CD8-positive, alpha-beta memory T cell (primary cell): ENCODE measurements at places on chromosomes 7 and 10. TPM values are rescaled to one million over a fixed set of nuclear protein-coding genes. Genes with fewer than 3 reads are reported as not detected.

GRCh38 chr7:20287317-20287716 is 43.4 kb upstream of the ITGB8 start:
- no peak overlapping the region for H3K27ac ChIP-seq
- no peaks in the 10 kb centered on the region for H3K27me3 ChIP-seq
- DNase-seq = no peak
- no peaks in the 10 kb centered on the region for H3K36me3 ChIP-seq
- no peaks in the 10 kb centered on the region for H3K4me1 ChIP-seq
- no peak overlapping the region for H3K4me3 ChIP-seq

DNA sequence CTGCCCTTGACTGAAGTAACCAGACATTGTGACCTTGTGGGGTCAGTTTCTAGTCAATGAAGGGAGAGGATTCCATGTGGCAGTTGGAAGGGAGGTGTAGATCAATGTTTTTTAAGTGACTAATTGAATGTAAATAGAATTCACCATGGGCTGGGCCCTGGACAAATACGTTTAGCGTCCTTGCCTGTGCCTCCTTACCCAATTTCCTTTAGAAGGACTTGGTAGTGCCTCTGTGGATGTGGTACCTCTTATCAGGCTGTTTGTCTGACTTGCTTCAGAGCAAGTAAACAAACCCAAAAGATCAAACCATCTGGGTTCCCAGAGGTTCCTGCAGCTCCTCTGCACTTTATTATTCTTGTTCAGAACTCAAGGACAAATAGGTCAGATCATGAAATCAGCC is 4.3 kb upstream of the KAT6B start:
- no peaks in the 10 kb centered on the region for H3K27me3 ChIP-seq
- no peak overlapping the region for H3K4me3 ChIP-seq
- H3K36me3 ChIP-seq = no peaks in the 10 kb centered on the region
- H3K27ac ChIP-seq = no peak overlapping the region
- peaks cover 22% of the 10 kb centered on the region for H3K4me1 ChIP-seq
- no peak for DNase-seq

GRCh38 chr7:70638158-70639107 is 493.5 kb upstream of the GALNT17 start:
- no peaks in the 10 kb centered on the region for H3K27me3 ChIP-seq
- H3K36me3 ChIP-seq = no peaks in the 10 kb centered on the region
- no peak overlapping the region for H3K4me3 ChIP-seq
- DNase-seq = no peak

- no peaks in the 10 kb centered on the region for H3K27me3 ChIP-seq
- H3K36me3 ChIP-seq = no peaks in the 10 kb centered on the region
- H3K4me1 ChIP-seq = peaks cover 100% of the 10 kb centered on the region
- DNase-seq = no peak
- H3K27ac ChIP-seq = no peak overlapping the region
These were observed 5.8 kb upstream of the ATP6V0E2 start for GRCh38 chr7:149867762-149868622.

The KCNIP2 gene
- 0.96 TPM for total RNA-seq

DNA sequence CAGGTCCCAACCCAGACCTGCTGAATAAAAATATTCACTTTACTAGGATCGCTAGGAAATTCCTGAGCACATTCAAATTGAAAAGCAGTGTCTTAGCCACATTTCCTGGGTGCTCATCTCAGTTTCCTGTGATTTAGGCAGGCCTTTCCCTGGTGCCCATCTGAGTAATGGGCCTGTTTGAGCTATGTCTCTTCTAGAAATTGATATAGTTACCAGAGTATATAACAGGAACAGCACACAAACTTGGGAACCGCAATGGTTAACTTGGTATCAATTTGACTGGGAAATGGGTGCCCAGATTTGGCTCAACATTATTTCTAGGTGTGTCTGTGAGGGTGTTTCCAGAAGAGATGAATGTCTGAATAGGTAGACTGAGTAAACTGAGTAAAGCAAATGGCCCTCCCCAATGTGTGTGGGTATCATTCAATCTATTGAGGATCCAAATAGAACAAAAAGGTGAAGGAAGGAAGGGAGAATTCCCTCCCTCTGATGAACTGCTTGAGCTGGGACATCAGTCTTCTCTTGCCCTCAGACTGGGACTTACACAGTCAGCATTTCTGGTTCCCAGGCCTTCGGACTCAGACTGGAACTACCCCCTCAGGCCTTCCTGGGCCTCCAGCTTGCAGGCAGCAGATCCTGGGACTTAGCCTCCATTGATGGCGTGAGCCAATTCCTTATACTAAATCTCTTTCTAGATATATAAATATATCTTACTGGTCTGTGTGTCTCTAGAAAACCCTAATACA is 99.1 kb downstream of the CCDC71L start:
- DNase-seq = no peak
- H3K4me3 ChIP-seq = no peak overlapping the region
- H3K27me3 ChIP-seq = no peaks in the 10 kb centered on the region
- no peaks in the 10 kb centered on the region for H3K4me1 ChIP-seq
- H3K27ac ChIP-seq = no peak overlapping the region

The TMEM229A gene
- total RNA-seq = not detected

GRCh38 chr10:82680608-82681007 is 805.6 kb downstream of the NRG3 start:
- no peak overlapping the region for H3K27ac ChIP-seq
- H3K27me3 ChIP-seq = no peaks in the 10 kb centered on the region
- H3K4me1 ChIP-seq = no peaks in the 10 kb centered on the region
- H3K4me3 ChIP-seq = no peak overlapping the region

- no peak overlapping the region for H3K4me3 ChIP-seq
- DNase-seq = no peak
- no peak overlapping the region for H3K27ac ChIP-seq
- H3K27me3 ChIP-seq = no peaks in the 10 kb centered on the region
- H3K36me3 ChIP-seq = no peaks in the 10 kb centered on the region
These were observed 7.7 kb downstream of the VWA2 start for GRCh38 chr10:114246679-114247305.

DNA sequence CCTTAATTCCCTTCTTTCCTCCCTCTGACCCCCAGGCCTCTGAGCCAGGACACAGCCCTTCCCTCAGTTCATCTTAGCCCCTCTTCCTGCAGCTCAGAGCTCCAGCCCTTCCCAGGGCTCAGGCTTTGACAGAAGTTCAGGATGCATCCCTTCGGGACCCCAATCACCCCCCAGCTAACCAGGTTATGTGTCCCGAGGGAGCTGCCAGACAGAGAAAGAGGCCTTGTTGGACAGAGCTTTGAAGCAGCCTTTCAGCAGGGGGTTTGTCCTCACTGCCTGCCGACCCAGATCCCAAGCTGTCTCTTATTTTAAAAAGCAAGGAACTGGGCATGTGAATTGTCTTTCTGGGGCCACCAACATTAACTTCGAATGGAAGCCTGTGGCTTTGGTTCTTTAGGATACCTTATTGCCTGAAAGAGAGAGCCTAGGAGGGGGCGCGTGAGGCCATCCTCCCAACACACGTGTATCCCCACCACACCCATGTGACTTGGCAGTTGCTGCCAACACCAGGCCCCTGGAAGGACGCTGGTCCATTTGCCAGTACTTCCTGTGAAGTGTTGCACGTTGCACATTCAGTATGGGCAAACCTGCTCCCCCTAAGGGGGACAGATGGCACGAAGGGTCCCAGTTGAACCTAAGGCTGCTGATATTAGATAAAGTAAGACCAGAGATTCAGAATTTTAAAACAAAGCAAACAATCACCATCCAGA is 858 bp downstream of the CCDC136 start:
- peak overlapping the region; percentile 51 for H3K27ac ChIP-seq
- H3K27me3 ChIP-seq = no peaks in the 10 kb centered on the region
- no peak for DNase-seq
- H3K4me1 ChIP-seq = peaks cover 8% of the 10 kb centered on the region
- H3K36me3 ChIP-seq = no peaks in the 10 kb centered on the region

The PRSS37 gene
- total RNA-seq = not detected

DNA sequence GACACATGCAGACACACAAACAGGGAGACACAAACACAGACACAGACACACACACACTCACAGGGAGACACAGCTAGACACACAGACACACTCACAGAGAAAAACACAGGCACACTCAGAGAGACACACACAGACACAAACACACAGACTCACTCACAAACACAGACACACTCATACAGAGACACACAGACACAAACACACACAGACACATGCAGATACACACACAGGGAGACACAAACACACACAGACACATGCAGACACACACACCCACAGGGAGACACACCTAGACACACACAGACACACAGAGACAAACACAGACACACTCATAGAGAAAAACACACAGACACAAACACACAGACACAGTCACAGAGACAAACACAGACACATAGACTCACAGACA is 67.9 kb downstream of the ADARB2 start:
- no peaks in the 10 kb centered on the region for H3K4me1 ChIP-seq
- H3K4me3 ChIP-seq = no peak overlapping the region
- no peak overlapping the region for H3K27ac ChIP-seq
- no peak for DNase-seq

The SLC26A3 gene
- not detected for total RNA-seq

GRCh38 chr10:48806342-48806741 is 121.7 kb downstream of the WDFY4 start:
- H3K36me3 ChIP-seq = no peaks in the 10 kb centered on the region
- H3K4me1 ChIP-seq = peaks cover 33% of the 10 kb centered on the region
- no peak for DNase-seq
- no peak overlapping the region for H3K4me3 ChIP-seq

DNA sequence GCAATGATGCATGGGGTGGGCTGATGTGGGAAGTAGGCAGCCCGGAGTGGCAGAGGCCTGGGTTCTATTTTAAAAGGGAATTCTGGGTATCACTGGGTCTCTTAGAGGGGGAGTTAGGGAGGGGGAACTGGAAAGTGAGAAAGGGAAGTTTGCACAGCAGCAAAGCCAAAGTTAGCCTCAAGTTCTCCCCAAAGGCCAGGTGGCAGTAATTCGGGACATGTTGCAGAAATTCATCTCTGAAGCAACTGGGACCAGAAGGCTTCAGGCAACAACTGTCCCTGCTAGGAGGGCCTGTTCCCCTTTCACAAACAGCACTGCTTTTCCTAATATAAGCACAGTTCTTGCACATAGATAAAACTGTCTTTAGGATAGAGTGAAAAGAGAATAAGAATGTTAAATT is 67.4 kb downstream of the NOD1 start:
- H3K27ac ChIP-seq = no peak overlapping the region
- H3K4me3 ChIP-seq = no peak overlapping the region
- H3K4me1 ChIP-seq = no peaks in the 10 kb centered on the region
- H3K27me3 ChIP-seq = no peaks in the 10 kb centered on the region
- DNase-seq = no peak

DNA sequence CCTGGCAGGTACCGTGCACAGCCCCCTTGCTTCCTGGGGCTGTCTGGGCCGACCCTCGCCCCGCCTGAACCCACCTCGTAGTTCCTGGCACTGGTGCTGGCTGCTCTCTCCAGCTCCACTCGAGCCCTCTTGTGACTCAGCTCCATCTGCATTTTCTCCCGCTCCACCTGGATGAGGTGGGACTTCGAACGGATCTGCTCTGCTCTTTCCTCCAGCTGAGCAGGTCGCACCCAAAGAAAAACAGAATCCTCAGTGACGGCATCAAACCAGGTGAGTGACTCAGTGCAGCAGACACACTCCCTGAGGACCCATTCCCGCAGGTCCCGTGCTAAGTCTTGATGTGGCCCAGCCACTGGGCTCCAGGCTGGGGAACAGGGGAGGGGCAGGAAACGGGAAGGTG is 7.4 kb downstream of the MAD1L1 start:
- no peaks in the 10 kb centered on the region for H3K27me3 ChIP-seq
- H3K4me1 ChIP-seq = peaks cover 5% of the 10 kb centered on the region
- DNase-seq = no peak
- H3K27ac ChIP-seq = no peak overlapping the region
- no peak overlapping the region for H3K4me3 ChIP-seq

DNA sequence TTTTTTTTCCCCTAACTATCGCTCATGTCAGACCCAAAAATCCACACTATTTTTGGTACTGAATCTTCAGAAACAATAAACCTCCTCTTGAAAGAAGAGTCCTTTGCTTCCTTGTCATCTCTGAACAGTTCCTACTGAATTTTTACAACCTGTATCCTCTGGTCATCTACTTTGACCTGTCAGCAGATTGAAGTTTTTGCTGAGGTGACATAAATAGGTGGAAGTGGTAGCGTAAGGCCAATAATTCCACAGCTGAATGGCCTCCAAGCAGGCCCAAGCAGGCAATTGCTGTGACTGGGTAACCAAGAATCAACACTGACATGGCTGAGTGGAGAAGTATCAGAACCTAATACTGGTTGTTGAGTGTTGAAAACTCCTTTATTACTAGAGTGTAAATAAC is 117.4 kb upstream of the MAGI2 start:
- no peaks in the 10 kb centered on the region for H3K4me1 ChIP-seq
- no peak for DNase-seq
- no peaks in the 10 kb centered on the region for H3K36me3 ChIP-seq
- no peaks in the 10 kb centered on the region for H3K27me3 ChIP-seq

DNA sequence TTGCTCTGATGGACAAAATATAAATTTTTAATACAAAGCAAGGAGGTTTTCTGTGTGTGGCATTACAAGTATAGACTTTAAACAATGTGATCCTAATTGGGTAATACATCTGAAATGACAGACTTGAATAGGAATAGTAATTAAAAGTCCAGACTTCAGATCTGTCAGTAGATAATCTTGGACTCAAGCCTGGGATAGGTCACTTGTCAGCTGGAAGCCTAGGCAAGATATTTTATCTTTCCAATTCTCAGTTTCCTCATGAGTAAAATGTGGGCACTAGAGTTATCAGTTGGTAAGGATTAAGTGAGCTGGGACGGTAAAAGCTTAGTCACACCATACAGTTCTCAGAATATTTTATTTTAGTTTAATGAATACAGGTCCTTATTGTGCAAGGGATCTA is 10.4 kb upstream of the ZMYND11 start:
- H3K4me1 ChIP-seq = peaks cover 6% of the 10 kb centered on the region
- no peaks in the 10 kb centered on the region for H3K36me3 ChIP-seq

GRCh38 chr10:104104418-104104817 is 17.6 kb upstream of the SFR1 start:
- DNase-seq = no peak
- no peaks in the 10 kb centered on the region for H3K27me3 ChIP-seq
- no peaks in the 10 kb centered on the region for H3K4me1 ChIP-seq
- no peak overlapping the region for H3K27ac ChIP-seq
- H3K4me3 ChIP-seq = no peak overlapping the region

DNA sequence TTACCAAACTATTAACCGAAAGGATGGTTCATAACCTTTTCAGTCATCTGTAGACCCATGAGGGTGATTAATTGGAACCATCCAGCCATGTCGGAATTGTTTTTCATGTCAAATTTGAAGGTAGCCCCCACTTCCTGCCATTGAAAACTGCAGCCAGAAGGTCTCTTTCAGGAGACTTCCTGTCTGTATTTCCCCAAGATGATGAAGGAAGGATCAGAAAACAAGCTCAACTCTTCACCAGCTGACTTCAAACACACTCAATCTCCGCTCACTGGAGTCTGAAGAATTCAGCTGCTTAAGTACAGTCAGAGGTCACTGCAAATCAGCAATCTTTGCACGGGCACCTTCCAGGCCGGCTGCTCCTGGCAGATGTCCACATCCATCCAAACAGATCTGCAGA is 291.7 kb upstream of the NPVF start:
- H3K27me3 ChIP-seq = no peaks in the 10 kb centered on the region
- no peak overlapping the region for H3K27ac ChIP-seq
- peaks cover 39% of the 10 kb centered on the region for H3K4me1 ChIP-seq
